Activated CD8-positive, alpha-beta T cell treated with anti-CD3 and anti-CD28 coated beads, Interleukin-2, amount 10 ng/mL, durations not matched to agents 7 days and 5 days (primary cell): ENCODE measurements at places on chromosomes 13 and 19.

GRCh38 chr19:31141301-31141700 lies 207.9 kb downstream of the TSHZ3 start:
- DNase-seq: no peak

- peak; percentile 55 for DNase-seq
Observed at GRCh38 chr13:30577401-30577852, 40.3 kb upstream of the USPL1 start.

DNA sequence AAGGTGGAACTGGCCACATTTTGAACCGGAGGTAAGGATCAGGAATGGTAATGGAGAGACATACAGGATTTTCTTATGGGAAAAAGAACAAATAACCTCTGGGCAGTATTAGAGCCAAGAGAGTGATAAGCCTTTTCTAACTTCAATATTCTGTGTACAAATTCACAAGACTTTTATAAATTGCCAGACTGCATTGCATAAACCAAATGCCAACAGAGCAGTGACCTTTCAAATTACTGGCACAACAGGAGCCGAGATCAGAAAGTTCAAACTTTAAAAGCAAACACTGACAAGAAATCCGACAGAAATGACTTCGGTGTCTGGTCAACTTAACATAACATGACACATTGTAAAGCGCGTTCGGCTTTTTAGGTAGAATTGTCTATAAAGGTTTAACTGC lies 737.1 kb downstream of the GPC5 start:
- no peak for DNase-seq

GRCh38 chr13:27954406-27954851 lies 14.7 kb downstream of the CDX2 start:
- no peak for DNase-seq

DNA sequence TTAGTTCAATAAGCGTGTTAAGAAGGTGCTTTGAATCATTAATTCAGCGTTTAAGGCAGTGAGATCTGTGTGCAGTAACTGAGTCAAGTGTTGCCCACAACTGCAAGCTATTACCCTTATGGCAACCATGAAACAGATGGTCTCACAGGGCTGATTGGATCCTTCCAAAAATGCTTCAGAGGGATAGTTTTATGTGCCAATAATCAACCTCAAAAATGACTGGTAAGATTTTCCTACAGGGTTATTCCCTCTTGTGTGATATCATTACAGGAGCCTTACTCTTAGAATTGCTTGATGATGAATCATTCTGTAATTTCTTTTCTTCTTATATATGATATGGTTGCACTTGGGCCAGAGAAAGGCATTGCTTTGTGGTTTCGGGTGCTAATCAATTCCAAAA lies 1299.2 kb upstream of the ATXN8OS start:
- no peak for DNase-seq

DNA sequence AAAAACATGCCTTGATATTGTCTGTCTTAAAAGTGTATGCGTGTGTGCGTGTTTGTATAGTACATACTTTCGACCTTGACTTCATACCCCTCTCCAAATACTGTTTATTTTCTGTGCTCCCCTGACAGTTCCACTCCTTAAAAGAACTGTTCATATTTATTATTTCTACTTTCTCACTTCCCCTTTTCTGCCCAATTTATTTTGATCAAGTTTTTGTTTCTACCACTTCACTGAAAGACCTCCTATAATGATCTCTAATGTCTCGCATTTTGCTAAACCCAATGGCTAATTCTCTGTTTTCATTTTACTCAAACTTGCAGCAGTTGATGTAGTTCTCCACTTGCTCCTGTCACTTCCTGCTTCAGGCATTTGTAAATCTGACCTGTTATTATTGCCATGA lies 426.1 kb upstream of the KLF12 start:
- no peak for DNase-seq

DNA sequence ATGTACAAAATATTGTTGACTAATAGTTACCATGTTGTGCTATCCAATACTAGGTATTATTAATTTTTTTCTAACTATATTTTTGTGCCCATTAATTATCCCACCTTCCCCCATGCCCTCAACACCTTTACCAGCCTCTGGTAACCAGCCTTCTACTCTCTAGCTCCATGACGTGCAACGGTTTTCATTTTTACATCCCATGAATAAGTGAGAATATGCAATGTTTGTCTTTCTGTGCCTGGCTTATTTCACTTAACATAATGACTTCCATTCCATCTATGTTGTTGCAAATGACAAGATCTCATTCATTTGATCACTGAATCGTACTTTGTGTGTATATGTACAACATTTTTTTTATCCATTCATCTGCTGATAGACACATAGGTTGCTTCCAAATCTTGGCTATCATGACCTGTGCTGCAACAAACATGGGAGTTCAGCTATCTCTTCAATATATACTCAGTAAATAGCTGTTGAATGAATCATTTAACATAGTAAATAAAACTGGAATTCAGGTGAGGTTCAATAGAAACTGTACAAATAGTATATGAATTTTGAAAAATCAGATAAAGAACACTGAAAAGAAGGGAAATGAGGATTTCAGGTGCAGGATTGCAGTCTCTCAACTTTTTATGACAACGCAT lies 509.0 kb upstream of the MIR17HG start:
- DNase-seq: no peak

GRCh38 chr13:36530050-36530789 lies 97.9 kb downstream of the CCNA1 start:
- no peak for DNase-seq
